Substantia nigra (tissue), 51 donors: ENCODE measurements at places on chromosomes 3 and 15.

- no peak for DNase-seq
Measured at GRCh38 chr3:62607287-62608029, 234.1 kb upstream of the FEZF2 start.

DNA sequence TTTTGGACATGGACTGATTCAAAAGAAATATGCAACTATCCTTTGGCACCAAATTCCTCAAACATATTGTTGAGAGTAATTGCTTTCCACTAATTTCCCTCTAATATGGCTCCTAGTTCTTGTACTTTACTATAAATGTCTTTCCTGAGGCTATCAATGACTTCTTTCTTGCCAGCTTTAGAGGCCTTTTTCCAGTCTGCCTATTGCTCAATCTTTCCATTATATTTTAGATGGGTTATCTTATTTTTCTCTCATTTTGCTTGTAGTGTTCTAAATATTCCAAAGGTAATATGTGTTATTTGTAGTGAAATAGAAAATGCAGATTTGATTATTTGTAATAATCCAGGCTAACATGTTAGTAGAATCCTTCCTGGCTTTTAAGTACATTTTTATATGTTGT, 11.5 kb upstream of the TEX9 start:
- no peak for DNase-seq

DNA sequence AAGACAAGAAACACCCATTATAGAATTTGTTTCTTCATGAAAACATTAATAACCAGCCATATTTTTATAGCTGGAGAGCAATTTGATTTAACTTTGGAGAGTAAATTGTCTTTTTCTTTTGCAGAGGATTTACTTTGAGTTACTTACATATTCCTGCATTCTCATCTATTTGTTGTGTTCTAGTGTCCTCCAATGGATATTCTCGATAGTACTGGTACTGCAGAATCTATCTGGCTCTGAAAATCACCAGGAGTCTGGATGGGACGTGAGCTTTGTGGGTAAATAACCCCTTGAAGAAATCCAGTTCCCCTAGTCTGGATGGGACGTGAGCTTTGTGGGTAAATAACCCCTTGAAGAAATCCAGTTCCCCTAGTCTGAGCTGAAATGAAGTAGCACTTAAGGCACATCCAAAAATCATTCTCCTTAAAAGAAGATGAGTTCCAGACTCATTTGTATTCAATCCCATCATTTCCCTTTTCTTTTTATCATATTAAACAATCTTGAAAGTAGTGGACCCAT, 294.1 kb upstream of the UBE2E2 start:
- DNase-seq, result no peak

GRCh38 chr3:107660306-107660976, 137.7 kb downstream of the BBX start:
- DNase-seq, result no peak

- DNase-seq, result no peak
Measured at GRCh38 chr15:101447168-101447533, 42.4 kb downstream of the PCSK6 start.

GRCh38 chr3:169548194-169548593, 115.3 kb downstream of the MECOM start:
- no peak for DNase-seq

- DNase-seq, result no peak
Measured at GRCh38 chr3:136657526-136657925, 94.7 kb downstream of the STAG1 start.

- no peak for DNase-seq
Measured at GRCh38 chr15:74333662-74334061, 33.8 kb downstream of the CYP11A1 start.

DNA sequence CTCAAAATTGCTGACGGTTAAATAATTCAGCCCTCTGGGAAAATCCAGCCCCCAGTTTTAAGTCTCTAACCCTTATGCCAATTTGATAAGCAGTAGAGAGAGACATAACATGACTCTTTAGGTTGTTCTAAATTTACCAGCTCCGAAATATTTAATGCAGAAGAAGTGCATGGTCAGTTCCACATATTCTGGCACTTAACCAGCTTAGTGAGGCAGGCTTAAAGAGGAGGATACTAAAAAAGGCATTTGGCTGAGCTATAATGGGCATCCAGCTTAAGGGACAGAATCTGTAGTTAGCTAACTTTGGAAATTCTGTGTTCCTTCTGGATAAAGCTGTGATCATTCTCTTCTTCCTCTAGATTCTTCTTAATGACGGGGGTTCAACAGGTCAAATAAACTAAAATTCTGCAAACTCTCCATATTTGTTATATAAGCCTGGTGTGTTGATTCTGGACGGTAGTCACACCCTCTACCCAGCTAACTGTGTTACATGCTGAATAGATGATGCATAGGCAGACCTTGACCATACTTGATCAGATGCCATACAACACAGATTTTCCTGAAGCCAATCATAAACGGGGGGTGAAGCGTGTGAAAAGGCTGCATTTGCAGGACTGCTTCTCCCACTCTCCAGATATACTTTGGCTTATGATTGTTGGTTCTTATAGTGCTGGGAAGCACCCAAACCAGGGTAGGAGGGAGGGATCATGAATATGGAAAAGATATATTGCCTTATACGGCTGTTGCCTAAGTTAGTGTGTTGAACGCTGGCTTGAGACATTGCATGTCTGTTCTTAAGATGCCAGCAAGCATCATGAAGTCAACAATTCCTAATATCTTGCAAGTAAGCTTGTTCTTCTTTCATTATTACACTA, 118.4 kb downstream of the FGF12 start:
- DNase-seq, result no peak

GRCh38 chr3:183844606-183845005, 19.2 kb upstream of the MAP6D1 start:
- no peak for DNase-seq

DNA sequence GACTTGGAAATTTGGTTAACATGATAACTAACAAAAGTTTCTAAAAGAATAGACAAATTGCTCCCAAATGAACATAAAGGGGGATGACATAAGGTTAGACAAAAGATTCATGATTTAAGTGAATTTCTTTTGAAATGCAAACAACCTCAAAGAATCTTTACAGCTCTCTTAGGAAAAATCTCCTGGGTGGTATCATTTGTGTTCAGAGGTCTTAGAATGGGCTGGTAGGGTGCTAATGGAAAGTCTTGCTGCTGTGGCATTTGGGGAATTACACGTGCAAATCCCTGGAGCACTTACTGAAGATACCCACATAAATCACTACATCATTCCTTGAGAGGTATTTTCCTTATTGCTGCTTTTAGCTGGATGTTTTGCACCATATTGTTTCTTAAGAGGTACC, 14.4 kb upstream of the ROBO2 start:
- DNase-seq, result no peak

DNA sequence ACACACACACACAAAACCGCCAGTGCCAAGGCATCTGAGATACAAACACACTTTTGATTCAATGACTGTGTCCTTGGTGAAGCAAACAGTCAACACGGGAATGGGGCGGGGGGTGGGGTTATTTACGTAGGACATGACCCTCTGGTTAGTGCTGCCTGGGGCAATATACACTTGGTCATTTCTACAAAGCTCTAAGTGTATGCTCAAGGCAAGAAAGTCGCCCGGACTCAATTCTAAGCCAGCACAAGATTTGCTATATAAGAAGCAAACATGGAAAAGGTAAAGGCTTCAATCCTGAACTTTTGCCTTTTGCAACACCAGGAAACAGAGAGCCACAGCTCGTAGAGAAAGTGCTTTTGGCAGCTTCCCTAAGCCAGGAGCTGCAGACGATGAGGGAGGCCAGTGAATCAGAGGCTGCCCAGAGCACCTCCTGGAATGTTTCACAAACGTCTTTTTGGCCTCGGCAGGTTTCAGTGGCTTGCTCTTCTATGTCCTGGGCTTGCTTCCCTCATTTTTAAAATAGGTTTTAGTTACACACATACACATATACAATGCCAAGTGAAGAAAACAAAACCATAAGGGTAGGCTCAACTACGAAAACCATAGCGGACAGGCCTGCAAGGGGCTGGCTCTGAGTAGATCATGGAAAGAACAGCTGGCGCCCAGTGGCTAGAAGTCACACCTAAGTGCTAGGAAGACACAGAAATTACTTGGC, 73.6 kb downstream of the TM4SF4 start:
- no peak for DNase-seq
